ENCODE measurements at places on chromosomes 1 and 21.
A peak's percentile ranks its signal among the peaks of the same experiment; 100 is the strongest.

DNA sequence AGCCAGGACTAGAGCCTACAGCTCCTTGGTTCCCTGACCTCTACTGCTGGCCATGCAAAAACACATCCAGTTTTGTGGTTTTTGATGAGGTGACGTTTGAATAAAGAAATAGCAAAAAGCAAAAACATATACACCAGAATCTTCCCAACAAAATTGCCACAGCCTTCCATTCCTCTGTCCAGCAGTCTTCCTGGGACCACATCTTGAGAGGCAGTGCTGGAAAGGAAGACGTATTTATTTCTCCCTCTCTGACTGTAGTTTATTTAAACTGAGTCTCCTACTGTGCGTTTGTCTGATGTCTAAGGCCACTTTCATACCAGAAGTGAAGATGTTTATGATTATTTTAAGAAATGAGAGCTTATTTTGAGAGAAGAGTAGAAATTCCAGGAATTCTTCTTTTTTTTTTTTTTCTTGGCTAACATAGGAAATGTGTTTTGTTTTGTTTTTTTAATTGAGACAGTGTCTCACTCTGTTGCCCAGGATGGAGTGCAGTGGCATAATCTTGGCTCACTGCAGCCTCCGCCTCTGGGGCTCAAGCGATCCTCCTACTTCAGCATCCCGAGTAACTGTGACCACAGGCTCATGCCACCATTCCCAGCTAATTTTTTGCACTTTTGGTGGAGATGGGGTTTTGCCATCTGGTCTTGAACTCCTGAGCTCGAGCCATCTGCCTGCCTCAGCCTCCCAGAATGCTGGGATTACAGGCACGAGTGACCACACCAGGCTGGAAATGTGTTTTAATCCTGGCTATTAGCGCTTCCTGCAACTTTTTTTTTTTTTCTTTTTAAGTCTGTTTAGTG, 118.5 kb downstream of the ITSN1 start:
- DNase-seq = peak; percentile 43

DNA sequence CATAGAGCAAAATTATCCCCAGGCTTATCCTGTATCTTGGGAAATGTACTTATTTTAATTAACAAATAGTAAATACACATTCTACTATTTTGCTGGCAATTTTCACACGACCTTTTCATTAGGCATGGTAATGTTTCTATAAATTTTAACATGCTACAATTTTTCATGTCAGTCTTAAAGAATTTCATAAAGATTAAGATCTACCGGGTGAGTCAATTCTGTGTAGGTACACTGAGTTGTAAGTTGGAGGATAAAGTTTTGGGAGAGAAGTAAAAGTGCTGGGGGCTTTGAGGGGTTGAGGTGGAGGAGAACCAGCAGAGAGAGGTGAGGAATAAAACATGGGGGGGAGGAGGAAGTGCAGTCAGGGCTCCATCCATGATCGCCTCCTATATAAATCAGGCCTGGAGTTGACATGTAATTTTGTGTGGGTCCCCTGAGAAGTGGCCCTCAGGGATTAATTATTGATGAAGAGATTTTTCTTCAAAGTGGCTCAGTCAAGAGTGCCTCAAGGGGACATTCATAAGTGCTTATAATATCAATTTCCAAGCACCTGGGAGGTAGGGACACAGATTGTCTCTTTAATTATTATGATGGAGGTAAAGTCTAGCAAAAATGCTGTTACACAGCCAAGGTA, 7.2 kb downstream of the DPYD start:
- DNase-seq = no peak

DNA sequence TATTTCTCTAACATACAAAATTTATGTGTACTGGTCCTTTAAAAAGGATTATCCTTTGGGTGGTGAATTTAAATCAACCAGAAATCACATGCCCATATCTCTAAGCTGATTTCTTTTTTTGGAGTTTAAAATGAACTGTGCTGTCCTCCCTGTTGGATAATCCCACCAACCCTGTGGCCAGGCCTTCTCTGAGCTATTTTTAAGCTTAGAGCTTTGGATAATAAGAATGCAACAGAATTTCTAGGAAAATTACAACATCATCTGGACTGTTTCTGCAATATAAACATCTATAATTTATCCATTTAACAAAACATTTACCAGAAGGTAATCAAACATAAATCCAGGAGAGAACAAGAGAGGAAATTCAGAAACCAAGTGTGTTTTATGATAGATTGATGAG, 88.3 kb downstream of the LRRC40 start:
- DNase-seq = no peak

DNA sequence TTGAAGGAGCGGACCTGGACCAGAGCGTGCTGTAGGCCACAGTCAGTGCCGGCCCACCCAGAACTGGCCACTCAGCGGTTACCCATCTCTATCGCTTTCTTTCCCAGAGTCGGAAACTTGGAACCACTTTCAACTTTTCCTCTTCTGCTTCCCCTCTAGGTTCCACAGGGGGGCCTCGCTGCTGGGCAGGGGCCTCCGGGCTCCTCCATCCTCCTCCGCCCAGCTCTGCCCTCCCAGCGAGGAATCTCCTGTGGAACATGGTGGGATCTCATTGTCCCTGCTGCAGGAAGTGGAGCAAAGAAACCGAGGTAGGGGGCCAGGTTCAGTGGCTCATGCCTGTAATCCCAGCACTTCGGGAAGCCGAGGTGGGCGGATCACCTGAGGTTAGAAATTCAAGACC, 139.2 kb downstream of the ETS2 start:
- no peak for DNase-seq

- DNase-seq = peak; percentile 60
Measured at GRCh38 chr1:29706936-29707335, 470.6 kb downstream of the PTPRU start.

DNA sequence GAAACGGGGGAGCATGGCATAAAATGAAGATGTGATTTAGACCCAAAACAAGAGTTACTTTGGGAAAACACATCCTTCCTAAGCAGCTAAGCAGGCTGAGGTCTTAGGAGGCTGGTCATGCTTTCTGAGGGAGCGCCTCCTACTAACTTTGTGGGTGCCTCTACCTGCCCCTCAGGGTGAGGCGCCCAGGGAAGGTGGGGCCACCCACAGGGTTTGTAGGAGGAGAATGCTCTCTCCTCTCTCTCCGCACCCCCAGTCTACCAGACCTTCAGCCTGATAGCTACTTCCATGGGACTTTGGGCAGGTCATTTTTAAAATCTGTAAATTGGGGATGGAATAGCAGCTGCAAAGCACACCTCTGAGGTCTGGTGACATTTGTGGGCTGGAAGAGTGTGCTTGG, 23.8 kb downstream of the SLC27A3 start:
- no peak for DNase-seq

DNA sequence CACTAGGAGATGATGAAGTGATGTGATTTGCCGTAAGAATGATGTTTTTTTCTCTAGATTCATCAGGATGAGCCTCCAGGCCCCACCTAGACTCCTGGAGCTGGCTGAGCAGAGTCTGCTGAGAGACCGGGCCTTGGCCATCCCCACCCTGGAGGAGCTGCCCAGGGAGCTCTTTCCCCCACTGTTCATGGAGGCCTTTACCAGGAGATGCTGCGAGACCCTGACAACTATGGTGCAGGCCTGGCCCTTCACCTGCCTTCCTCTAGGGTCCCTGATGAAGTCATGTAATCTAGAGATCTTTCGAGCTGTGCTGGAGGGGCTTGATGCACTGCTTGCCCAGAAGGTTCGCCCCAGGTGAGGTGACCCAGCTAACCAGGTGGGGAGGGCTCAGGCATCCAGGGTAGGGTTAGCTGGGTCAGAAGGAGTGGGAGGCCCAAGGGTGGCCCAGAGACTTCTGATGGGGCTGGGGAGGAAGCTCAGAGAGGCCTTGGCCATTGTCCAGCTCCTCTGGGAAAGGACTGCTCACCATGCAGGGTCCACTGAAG, 1.3 kb downstream of the PRAMEF12 start:
- DNase-seq = no peak

- no peak for DNase-seq
Measured at GRCh38 chr1:89540406-89540970, 15.9 kb downstream of the LRRC8B start.

GRCh38 chr1:235735621-235736020, 86.0 kb upstream of the GNG4 start:
- DNase-seq = no peak

DNA sequence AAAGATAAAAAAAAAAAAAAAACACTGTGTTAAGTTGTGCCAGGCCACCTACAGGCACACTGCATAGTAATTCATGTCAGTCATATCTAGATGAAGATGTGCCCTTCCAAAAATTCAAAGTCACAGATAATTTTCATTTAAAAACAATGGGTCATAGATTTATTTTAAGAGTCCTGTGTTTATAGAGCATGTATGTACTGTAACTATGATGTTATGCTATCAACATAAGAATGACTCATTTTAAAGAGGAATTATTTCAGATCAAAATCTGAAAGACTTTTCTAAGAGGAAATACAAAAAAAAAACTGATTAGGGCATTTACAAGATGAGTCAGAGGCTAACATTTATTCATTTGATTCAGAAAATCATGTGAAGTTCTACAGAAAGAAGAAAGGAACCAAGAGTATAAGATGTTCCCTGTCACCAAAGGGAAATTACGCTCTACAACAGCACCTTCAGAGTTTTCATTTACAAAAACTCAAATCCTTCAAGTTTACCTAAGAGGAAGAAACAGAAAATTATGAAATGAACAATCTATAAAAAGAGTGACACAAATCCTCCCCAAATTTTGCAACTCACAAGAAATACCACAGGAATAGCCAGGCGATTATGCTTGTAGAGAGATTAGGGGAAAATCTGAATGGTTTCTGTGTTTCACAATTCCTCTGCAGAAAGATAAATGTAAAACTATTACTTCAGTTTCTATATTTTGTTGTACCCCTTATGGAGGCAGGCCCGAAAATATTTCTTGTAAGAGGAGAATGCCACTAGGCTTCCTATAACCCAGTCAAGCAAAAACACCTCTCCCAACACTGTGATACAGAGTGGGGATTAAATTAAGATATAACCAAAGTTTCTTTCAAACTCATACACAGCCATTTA, 13.8 kb downstream of the TP53BP2 start:
- peak; percentile 74 for DNase-seq

DNA sequence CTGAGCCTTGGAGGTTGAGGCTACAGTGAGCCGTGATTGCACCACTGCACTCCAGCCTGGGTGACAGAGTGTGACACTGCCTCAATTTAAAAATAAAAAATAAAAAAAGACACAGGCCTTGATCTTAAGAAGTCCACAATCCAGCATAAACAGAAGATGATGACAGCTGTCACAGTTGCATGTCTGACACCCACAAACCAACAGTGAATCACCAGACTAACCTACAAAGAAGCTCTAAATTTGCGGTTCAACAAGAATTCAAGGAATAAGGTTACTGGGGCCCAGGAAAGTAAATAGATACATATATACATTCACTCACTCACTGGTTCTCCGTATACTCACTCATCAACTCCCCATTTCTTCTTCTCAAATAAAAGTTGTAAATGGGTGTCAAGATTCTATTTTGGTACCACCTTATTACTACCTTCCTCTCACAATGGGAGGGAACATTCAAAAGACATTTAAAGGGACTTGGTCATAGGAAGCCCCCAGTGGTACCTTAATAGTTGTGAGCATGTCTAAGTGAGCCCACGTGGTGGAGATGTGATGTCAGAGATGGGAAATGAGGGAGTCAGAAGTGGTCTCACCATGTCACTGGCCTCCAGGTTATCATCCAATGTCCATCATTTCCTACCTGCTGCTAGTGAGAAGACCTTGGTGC, 66.9 kb upstream of the PRDX6 start:
- DNase-seq = no peak

GRCh38 chr1:248417854-248418253, 15.0 kb downstream of the OR2T1 start:
- DNase-seq = no peak

- DNase-seq = no peak
Measured at GRCh38 chr21:18460979-18461378, 57.4 kb upstream of the TMPRSS15 start.

GRCh38 chr1:245060684-245061374, 94.0 kb upstream of the KIF26B start:
- DNase-seq = no peak

GRCh38 chr1:198798923-198799386, 160.1 kb downstream of the PTPRC start:
- no peak for DNase-seq

GRCh38 chr1:8986814-8987190, 39.4 kb downstream of the SLC2A7 start:
- no peak for DNase-seq

DNA sequence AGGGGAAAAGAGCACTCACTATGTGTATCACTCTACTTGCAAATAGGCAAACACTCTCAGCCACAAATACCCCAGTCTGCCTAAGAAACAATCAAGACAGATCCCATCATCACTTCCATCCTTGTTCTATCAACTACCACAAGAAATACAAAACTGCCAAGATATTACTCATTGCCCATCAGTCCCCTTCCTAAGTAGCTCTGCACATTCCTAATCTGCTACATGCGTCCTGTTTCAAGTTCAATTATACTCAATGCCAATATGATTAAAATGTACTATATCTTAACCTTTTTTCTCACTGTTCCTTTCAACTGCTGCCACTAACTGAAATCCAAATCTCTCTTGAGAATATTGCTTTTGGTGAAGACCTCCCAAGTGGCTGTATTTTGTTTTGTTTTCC, 1688.4 kb downstream of the PLA2G4A start:
- no peak for DNase-seq

GRCh38 chr21:26964170-26964778, 2.6 kb downstream of the ADAMTS5 start:
- DNase-seq = peak; percentile 75

DNA sequence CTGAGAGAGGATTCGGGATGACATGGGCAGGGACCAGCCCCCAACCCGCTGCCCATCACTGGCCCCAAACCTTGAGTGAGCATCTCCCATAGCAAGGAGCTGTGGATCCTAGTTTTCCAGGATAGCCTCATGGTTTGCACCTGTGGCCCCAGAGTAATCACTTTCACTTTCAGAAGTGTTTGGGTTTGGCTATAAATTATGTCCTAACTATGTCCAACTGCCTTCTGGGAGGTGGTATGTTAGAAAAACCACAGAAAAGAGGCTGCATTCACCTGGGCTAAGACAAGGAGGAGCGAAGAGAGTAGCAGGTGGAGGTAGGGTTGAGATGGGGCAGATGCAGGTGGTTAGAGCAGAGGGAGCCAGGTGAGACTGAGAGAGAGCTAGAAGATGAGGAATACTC, 19.4 kb upstream of the CLIC6 start:
- no peak for DNase-seq

DNA sequence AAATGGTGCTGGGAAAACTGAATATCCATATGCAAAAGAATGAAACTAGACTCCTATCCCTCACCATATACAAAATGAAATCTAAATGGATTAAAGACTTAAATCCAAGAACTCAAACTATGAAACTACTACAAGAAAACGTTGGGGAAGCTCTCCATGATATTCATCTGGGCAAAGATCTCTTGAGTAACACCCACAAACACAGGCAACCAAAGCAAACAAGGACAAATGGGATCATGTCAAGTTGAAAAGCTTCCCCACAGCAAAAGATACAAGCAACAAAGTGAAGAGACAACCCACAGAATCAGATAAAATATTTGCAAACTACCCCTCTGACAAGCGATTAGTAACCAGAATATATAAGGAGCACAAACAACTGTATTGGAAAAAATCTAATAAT, 13.8 kb downstream of the TTC13 start:
- no peak for DNase-seq

- peak; percentile 71 for DNase-seq
Measured at GRCh38 chr1:155859881-155860871, 809 bp downstream of the SYT11 start.

Measured in kidney tubule cell (primary cell).